ENCODE measurements at places on chromosomes 11 and 22.

DNA sequence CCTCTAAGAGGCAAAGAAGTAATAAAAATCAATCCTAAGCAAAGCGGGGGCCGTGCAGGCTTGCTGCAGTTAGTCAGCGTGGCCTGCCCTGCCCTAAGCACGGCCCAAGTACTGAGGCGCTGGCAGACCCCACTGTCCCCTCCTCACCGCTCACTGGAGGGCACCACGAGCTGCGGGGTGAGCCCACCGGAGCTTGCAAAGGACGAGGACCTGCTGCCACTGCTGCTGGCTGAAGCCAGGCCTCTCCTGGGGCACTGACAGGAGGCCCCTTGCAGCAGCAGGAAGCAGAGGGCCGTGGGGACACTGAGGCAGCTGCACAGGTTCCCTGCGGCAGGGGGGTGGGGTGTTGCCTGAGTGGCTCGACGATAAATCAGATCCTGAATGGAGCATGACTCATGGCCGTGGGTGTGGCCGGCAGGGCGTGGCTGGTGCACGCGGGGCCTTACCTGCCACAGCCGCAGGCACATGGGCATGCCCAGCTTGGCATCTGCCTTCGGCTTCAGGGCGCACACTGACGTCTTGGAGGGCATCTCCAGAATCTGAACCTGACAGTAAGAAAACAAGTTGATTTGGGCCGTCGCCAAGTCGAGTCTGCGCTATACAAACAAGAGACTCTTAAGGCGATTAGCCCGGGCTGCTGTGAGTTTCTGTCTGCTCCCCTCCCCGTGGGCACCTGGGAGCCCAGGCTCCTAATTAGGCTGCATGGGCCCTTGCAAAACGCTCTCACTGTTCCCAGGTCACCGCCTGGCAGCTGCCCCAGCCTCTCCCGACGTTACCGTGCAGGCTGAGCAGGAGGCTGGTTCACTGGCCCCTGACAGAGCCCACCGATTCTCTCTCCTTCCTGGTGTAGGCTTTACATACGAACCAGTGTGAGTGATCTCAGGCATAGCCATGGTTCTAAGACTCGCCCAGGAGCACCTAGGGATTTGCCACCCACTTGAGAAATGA, 45.9 kb downstream of the TBX1 start:
- DNase-seq = no peak

DNA sequence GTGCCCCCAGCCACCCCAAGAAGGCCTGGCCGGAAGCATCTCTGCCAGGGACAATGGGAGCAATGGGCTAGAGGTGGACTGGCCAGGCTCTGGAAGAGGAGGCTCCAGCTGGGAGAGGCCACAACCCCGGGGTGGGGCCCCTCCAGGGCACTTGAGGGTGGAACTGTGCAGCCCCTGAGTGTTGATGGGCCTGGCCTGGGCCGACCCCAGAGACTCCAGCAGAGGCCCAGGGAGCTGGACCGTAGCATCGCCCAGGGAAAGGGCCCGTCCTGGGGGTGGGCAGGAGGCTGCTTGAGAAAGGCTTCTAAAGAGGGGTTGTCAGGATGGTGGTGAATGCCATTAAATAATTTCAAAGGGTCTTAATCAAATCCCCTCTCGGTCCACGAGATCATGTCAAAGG, 30.4 kb downstream of the CDKN1C start:
- DNase-seq = no peak

GRCh38 chr22:48346311-48346710, 1481.4 kb downstream of the BRD1 start:
- DNase-seq = no peak

GRCh38 chr22:29912605-29913398, 29.8 kb downstream of the MTMR3 start:
- DNase-seq = no peak

DNA sequence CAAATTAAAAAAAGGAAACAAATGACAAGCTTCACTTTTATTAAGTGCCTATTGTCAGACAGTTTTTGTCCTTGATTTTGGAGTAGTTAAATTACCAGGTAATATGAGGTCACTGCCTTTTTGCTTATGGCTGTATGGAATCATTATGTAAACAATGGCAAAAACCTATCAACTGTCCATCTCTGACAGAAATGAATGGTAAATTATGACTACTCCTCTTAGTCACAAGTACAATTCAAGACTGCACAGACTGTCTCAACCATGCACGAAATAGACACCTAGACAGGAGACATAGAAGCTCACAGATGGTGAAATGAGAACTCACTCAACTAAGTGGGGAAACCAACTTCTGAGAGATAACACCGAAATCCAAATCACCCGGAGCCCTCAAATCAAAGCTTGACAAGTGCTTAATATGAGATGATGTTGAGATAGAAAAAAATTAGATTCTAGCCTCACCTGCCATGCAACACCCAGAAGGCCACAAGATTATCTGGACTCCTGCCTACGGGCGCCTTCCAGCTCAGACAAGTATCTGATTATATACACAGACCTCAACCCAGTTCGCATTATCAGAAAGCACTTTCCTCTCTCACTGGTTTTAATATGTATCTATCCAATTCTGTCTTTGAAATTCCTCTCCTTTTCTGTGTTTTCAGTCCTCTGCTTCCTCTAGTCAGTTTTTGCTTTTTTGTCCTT, 199.3 kb downstream of the CADM1 start:
- no peak for DNase-seq

- DNase-seq = no peak
Observed at GRCh38 chr22:40107851-40108378, 69.8 kb upstream of the TNRC6B start.

- DNase-seq = no peak
Observed at GRCh38 chr22:20400606-20401375, 6.8 kb downstream of the ZNF74 start.

GRCh38 chr11:134565343-134565891, 153.4 kb upstream of the B3GAT1 start:
- DNase-seq = no peak

- DNase-seq = no peak
Observed at GRCh38 chr11:35464308-35464707, 45.0 kb upstream of the SLC1A2 start.

DNA sequence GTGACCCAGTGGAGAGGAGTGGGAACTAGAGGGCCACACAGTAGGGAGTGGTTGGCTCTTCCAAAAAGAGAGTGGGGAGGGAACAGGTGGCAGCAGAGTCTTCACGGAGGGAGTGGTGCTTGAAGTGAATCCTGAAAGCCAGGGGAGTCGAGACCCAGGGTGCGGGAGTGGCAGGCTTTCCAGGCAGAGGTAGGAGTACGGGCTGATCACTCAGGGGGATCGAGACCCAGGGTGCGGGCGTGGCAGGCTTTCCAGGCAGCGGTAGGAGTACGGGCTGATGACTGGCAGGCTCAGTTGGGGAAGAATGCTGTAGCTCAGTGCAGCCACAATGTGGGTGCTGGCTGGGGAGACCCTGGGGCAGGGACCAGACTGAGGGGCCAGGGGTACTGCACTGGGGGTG, 148.2 kb downstream of the TBC1D22A start:
- DNase-seq = no peak

GRCh38 chr22:42643634-42644421, 3.4 kb upstream of the ATP5MGL start:
- DNase-seq = no peak

- no peak for DNase-seq
Observed at GRCh38 chr11:30760345-30760744, 174.2 kb upstream of the MPPED2 start.

DNA sequence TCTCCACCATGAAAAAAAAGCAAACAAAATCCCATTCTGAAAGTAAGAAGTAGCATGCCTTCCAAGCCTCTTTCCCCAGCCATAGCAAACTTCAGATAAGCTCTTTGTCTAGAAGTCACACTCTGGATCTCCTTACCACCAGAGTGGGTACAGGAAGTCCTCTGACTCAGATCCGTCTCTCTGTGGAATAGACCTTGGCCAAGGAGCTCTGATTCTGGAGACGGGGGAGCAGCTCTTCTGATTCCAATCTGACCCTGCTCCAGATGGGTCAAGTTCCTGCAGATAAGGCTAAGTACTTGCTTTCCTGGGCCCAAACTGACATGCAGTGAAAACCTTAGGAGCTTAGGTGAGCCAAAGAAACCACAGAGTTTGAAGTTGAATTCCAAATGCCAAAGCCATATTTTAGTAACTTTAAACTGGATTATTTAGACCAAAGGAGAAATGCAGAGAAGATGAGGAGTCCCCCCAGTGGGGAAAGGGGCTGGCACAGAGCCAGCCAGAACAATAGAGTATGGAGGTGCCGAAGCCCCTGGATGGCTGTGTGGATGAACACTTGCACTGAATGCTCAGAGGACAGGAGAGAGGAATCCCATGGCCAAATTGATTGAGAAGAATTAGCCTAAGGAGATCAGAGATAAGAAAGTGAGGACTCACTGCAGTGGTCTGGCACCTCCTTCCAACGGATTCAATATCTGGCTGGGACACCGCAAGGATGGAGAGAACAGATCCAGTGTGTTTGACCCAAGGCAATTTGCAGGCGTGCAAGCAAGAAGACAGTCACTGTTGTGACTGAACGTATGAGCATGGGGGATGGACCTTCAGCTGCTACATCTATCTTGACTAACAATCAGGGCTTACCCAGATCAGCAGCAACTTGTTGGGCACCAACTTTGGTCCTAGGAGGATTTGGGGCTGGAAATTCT, 54.9 kb downstream of the ENDOD1 start:
- no peak for DNase-seq

DNA sequence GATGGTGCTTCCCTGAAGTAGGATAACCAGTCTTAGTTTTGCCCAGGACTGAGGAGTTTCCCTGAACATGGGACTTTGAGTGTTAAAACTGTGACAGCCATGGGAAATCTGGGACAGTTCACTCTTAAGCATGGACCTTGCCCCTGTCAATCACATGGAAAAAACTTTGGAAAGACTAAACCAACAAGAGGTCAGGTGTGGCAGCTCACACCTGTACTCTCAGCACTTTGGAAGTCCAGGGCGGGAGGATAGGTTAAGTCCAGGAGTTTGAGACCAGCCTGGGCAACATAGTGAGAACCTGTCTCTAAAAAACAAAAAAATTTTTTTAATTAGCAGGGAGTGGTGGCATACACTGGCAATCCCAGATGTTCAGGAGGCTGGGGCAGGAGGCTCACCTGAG, 3.3 kb upstream of the AMBRA1 start:
- DNase-seq = no peak

GRCh38 chr11:46134540-46134939, 13.3 kb upstream of the PHF21A start:
- no peak for DNase-seq

DNA sequence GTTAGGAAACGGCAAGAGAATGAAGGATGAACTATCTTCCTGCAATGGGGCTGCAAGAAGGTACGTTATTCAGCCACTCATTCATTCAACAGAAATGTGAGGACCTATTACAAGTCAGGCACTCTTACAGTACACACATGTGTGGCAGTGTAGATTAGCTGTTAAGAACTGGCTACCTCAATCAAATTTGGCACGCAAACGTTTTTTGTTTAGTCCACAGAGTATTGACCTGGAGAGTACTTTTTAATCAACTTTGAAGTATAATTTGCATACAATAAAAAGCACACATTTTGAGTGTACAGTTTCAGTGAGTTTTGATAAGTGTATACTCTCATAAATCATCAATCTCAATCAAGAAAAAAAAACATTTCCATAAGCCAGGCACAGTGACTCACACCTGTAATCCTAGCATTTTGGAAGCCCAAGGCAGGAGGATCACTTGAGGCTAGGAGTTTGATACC, 24.2 kb downstream of the MRTFA start:
- no peak for DNase-seq

- DNase-seq = no peak
Observed at GRCh38 chr11:26703411-26704191, 18.3 kb downstream of the SLC5A12 start.

GRCh38 chr11:109425554-109425953, 3.6 kb downstream of the C11orf87 start:
- DNase-seq = no peak

- DNase-seq = peak; percentile 34
Observed at GRCh38 chr11:121473064-121473777, 20.5 kb upstream of the SORL1-AS1 start.

DNA sequence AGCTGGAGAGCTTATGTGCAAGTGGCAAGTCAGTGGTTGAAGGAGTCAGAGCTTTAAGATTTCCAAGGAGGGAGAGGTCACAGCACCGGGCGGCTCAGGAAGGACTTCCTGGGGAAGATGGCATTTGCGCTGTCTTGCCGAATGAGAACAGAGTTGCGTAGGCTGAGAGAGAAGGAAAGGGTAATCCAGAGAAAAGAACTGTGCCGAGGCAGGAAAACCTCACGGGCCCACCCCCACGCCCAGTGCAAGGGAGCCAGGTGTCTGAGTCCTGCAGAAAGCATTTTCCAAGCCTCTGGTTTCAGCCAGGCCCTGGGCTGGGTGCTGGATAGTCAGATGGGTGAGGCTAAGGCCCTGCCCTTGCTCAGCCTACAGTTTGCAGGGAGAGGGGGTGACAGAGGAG, 3.2 kb upstream of the AP1B1 start:
- DNase-seq = no peak

DNA sequence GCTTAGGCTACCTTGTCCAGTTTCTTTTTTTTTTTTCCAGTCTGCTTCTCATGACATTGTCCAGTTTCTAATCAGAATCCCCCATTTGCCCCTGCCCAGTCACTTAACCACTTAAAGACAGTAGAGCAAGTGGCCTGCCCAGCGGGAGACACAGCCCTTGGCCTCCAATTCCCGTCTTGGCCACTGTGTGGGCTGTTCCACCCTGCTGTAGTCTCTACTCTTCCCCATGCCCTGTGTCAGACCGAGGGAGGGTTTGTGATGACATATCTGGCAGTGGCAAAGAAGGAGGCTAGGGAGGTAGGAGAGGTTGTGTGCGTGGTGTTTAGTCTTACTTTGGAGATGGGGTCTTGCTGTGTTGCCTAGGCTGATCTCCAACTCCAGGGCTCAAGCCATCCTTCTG, 11.5 kb downstream of the PPFIA1 start:
- no peak for DNase-seq

- no peak for DNase-seq
Observed at GRCh38 chr22:50720301-50721256, 17.4 kb upstream of the ACR start.

GRCh38 chr11:7457211-7457610, 28.1 kb upstream of the OLFML1 start:
- DNase-seq = no peak

DNA sequence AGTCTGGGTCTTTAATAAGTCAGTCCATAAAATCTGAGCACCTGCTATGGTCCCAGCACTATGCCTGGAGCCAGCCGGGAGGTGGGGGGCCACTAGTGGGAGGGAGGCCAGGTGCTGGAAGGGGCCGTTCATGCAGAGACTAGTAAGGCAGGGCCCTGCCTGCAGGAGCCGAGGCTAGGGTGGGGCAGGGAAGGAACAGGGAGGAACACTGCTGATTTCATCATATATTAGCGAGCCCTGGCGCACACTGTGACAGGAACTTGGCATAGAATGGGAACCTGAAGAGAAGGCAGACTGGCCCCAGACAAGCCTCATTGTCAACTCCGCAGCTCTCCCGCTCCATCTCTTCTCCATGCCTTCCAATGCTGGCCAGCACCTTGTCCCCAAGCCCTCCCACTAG, 7.1 kb downstream of the VSIG10L2 start:
- no peak for DNase-seq

GRCh38 chr22:38065539-38065938, 8.3 kb downstream of the PICK1 start:
- DNase-seq = no peak
